8988T (cell line): ENCODE measurements at places on chromosomes 16 and 17.

DNA sequence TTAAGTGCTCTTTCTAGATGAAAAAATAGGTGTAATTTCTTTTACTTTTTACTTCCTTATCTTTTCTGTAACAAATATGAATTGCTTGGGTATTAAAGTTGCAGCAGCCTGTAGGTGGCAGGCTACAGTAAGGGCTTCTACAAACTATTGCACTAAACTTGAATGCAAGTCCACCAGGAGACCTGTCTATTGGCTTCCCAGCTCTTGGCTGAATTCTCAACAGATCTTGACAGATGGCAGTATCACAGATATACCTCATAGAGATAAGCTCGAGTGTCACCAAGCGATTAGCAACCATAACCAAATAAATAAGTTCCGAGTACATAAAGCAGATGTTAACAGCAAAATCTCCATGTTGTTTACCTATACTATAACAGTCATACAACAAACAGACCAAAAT is 5.9 kb downstream of the BBS2 start:
- DNase-seq = no peak

GRCh38 chr17:35433075-35433894 is 985 bp upstream of the SLFN12 start:
- DNase-seq = peak; percentile 45

DNA sequence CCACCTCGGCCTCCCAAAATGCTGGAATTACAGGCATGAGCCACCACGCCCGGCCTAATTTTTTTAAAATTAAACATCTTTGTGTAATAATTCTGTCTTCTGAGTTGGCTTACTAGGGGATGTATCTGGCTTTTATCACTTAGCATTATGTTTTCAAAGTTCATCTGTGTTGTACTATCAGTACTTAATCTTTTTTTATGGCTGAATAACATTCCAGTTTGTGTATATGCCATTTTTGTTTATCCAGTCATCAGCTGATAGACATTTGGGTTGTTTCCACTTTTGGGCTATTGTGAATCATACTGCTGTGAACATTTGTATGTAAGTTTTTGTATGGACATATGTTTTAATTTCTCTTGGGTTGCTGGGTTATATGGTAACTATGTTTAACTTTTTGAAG is 69.0 kb downstream of the CHD9 start:
- DNase-seq = no peak

DNA sequence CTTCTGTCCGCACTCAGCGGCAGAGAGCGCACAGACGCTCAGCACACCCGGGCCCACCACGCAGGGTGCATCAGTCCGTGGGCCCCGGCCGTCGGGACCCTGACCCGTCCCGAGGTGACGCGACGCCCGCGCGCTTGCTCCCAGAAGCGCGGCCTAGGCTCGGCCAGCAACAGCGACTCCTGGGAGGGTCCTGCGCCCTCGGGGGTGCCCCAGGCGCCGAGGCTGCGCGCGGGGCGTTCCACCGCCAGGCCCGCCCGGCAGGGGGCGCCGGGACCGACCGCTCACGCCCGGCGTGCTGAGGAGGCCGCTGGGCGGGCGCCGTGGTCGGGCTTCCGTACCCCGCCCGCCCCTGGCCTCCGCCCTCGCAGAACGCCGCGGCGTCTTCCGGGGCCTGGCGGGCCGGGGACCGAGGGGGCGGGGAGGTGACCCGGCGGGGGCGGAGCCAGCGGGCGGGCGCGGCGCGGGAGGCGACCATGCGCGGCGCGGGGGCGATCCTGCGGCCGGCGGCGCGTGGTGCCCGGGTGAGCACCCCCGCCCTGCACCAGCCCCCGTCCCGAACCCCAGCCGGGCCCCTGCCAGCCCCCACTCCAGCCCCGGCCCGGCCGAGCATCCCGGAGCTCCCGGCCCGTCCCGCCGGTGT is at the start of gene CISD3:
TSS of gene CISD3 (plus strand) at position 456 of the 640 bp plus-strand sequence. CDS start at position 474, 18 bp downstream.
- DNase-seq = peak; percentile 82

- DNase-seq = no peak
These were observed 673 bp upstream of the CHD9 start for GRCh38 chr16:53053967-53054669.

GRCh38 chr17:45018848-45019711 is 32.4 kb downstream of the DCAKD start:
- DNase-seq = peak; percentile 66

DNA sequence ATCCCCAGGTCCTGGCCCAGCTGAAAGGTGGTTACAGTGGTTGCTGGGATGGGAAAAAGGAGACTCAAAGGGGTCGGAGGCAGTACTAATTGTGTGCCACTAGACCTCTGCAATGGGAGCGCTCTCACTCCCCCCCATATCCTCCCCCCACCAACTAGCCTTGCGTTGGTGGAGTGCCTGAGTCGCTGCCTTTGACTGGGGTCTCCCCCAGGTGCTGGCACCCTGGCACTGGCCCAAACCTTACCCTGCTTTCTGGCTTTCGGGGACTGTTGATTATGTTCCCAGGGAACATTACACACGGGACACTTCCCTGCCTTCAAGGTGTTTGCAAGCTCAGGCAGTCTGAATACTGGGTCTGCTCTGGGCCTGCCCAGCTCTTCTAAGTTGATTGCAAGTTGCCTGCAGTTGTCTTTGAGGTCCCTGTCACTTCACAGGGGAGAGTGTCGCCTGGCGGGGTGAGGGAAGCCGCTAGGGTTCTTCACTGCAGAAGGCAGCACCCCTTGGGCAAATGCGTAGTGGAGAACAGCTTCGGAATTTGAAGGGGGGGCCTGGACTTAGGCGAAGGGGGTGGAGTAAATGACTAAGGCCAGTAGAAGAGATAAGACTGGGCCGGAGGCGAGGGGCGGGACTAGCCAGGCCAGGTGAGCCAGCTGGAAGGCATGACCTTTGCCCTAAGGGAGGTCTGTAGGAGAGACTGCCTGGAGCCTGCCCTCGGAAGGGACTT is 98.0 kb downstream of the RAB11FIP4 start:
- DNase-seq = no peak
